ENCODE measurements at places on chromosomes 2 and 18. TPM values are rescaled to one million over a fixed set of nuclear protein-coding genes. Genes with fewer than 3 reads are reported as not detected.

COL3A1 gene
- total RNA-seq: 96.9 TPM

VRK2 gene
- 35.0 TPM for total RNA-seq

- DNase-seq: no peak
Measured at GRCh38 chr2:150591496-150592285, 104.2 kb upstream of the RND3 start.

GRCh38 chr2:23508066-23508390, 123.0 kb downstream of the KLHL29 start:
- no peak for DNase-seq

DNA sequence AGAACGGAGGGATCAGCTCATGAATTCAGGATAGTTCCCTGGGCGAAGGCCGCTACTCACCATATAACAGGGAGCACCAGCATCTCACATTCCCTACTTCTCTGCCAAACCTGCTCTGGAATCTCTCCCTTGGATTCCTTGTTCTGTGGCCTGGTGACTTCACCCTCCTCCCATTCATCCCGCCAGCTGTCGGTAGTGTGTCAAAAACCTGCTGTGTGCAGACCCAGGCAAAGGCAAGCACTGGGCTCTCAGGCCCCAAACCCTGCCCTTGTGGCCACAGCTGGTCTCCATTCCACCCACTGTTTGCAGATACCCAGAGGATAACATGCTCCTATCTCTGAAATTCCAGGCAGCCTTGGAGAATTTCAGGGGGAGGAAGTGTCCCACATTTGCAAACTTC, 151.6 kb downstream of the CAPN13 start:
- peak; percentile 58 for DNase-seq

- peak; percentile 75 for DNase-seq
Measured at GRCh38 chr2:21757805-21758430, 634.1 kb downstream of the TDRD15 start.

DNA sequence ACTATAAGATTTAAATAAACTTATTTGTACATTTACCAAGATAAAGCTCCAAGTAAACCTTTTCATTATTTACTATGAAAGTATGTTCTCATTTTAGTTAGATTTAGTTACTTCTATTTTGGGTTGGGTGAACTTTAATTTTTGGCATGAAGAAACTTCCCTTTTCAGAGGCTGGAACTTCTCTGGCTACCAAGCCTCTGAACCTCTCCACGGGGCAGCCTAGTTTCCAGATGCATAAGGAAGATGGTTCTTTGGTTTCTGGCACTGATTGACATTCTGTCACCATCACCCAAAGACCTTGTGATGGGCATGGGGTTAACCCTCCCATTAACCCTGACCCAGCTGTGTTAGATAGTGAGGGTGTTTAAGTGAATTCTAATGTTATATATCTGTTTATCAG, 17.1 kb downstream of the PSD4 start:
- DNase-seq: no peak

GPBAR1 gene
- total RNA-seq: 4.7 TPM

- peak; percentile 51 for DNase-seq
Measured at GRCh38 chr2:240139011-240139441, 1.4 kb downstream of the OTOS start.

PCARE gene
- 1.6 TPM for total RNA-seq

SIX2 gene
- total RNA-seq: 0.42 TPM

DNA sequence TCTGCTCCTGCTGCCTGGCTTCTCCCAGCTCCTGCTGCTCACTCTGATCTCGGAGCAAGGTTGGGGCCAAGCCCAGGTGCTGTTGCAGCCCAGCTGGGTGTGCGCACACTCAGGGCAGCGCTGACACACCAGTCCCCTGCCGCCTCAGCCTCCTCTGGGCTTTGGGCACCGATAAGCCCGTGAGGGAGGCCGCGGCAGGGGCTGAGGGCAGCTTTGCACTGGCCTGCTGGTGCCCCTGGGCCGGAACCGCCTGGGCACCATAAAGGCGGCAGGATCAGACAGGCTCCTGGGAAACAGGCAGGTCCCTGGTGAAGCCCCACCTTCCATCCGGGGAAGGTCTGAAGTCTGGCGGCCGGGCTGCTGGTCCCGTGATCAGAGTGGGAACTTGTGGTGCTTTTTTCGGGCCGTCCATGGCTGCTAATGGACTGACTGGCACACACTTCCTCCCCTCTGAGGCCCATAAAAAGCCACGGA, 14.1 kb upstream of the EML6 start:
- no peak for DNase-seq

FBXO41 gene
- total RNA-seq: 0.24 TPM

PAX3 gene
- total RNA-seq: not detected

SIX3 gene
- total RNA-seq: not detected

BOK gene
- 1.7 TPM for total RNA-seq
